GM19239 (cell line): ENCODE measurements at places on chromosomes 2 and 18.

DNA sequence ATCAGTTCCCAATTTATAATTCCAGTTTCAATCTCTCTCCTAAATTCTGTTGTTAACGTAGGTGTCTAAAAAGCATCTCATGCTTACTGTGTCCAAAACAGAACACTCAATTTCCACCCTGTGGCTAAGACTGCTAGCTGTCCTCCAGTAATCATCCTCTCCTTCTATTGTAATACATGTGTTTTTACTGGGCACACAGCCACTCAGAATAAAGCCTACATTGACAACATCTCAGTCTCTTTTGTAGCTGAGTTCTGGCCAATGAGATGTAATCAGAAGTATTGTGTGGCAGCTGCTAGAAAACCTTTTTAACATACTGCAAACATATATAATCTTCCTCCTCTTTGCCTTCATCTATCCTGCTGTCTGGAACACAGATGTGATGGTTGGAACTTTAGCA lies 29.4 kb upstream of the TSPYL6 start:
- no peak for DNase-seq

GRCh38 chr2:212966884-212967283 lies 184.5 kb downstream of the IKZF2 start:
- DNase-seq: no peak

DNA sequence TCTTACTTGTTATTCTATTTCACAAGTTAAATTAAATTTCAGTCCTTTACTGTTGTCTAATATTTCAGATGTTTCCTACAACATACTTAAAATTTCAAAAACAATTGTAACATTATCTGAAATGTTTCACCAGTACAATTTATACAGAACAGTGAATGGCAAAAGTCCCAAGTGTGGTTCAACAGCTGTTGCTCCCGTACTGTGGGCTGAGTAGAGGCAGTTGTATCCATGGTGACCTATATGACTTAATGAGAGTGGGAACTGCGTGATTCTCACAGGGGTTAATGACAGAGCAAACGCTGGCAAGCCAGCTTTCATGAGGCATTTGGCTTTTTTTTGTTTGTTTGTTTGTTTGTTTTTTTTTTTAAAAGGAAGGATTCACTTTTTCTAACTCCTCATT lies 5.3 kb upstream of the PLCL1 start:
- DNase-seq: no peak

- no peak for DNase-seq
Observed at GRCh38 chr2:188475945-188476344, 184.3 kb downstream of the GULP1 start.

GRCh38 chr18:32507093-32507492 lies 36.4 kb upstream of the GAREM1 start:
- no peak for DNase-seq

- DNase-seq: no peak
Observed at GRCh38 chr2:47266939-47267710, 112.0 kb upstream of the STPG4 start.
